ENCODE measurements at places on chromosomes 13 and 19. TPM values are rescaled to one million over a fixed set of nuclear protein-coding genes. Genes with fewer than 3 reads are reported as not detected.

- no peak for DNase-seq
Measured at GRCh38 chr13:26606631-26607030, 49.1 kb downstream of the WASF3 start.

The KDELR1 gene
- total RNA-seq, result 63.8 TPM

- DNase-seq, result no peak
Measured at GRCh38 chr13:78609464-78610205, 6.3 kb upstream of the POU4F1 start.

GRCh38 chr13:49410477-49410876, 33.4 kb downstream of the CAB39L start:
- DNase-seq, result no peak

- DNase-seq, result no peak
Measured at GRCh38 chr19:814152-815078, 7.3 kb downstream of the PLPPR3 start.

GRCh38 chr19:42290523-42291434, 11.2 kb upstream of the PRR19 start:
- DNase-seq, result peak; percentile 60

The KCNJ14 gene
- total RNA-seq, result 3.3 TPM

- no peak for DNase-seq
Measured at GRCh38 chr13:40968416-40969000, 50.6 kb downstream of the ELF1 start.

The LIPE gene
- total RNA-seq, result 23.0 TPM

- DNase-seq, result no peak
Measured at GRCh38 chr19:2867025-2867991, at the start of gene ZNF556. ZNF556 (plus strand) TSS chr19:2867335; CDS start chr19:2867422, 87 bp downstream.

GRCh38 chr19:15810335-15810734, 5.1 kb downstream of the OR10H1 start:
- DNase-seq, result no peak

DNA sequence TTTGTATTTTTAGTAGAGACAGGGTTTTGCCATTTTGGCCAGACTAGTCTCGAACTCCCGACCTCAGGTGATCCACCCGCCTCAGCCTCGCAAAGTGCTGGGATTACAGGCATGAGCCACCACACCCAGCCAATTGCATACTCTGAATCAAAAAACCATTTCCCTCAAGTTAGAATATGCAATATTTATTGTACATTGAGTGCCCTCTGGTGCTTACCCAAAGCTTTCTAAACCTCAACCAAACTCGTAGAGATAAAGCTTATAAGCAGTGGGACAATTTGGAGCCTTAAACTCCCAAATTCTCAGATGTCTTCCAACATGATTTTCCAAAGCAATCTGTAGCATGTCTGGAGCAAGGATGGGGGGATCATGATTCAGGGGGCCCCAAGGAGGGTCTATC, 22.4 kb downstream of the RFXAP start:
- DNase-seq, result no peak

GRCh38 chr19:6873708-6874431, 13.5 kb upstream of the ADGRE1 start:
- DNase-seq, result no peak

The ERCC1 gene
- total RNA-seq, result 86.2 TPM

GRCh38 chr13:97477844-97478243, 43.9 kb downstream of the RAP2A start:
- DNase-seq, result no peak

DNA sequence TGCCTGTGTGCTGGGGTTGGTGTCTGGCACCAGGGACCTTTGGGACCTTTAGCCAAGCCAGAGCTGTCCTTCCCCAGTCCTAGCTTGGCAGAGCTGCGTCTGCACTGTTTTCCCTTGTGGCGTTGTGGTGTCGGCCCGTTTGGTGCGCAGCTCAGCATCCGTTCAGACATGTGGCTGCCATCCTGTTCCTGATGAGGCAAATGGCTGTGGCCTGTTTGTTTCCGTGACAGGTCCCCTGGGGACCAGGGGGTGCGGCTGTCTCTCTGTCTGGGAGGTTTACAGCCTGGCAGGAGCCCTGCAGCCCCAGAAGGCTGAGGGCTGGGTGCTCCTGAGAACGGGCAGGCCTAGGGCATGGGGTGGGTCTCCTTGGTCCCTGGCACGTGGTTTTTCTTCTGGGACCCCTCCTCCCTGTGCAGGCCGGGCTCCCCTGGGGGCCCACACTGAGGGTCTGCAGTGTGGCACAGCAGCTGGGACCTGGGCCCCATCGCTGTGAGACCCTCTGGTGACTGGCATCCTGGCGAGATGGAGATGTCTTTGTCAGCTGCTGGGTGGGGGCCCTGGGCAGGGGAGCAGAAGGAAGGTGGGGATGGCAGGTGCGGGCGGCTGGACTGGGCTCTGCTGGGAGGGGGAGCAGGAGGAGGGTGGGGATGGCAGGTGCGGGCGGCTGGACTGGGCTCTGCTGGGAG, 4.0 kb downstream of the SPPL2B start:
- no peak for DNase-seq

DNA sequence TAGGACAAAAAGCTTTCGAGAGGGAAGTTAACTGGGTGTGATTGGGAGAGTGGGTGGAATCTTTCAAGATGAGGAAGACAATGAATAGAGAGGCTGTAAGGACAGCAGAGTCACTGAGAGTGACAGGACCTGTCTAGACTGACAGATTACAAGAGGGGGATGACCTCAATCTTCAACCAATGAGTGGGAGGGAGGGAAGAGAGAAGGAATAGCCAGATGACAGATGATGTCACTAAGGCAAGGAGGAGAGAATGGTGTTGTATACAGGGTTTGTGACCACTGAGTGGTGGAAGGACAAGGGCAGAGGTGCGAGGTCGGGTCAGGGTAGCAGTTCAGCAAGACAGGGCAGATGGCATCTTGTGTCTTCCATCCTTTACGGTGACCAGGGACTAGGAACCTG, 5.8 kb upstream of the ILF3 start:
- DNase-seq, result no peak

- DNase-seq, result peak; percentile 98
Measured at GRCh38 chr19:52140032-52140710, 433 bp upstream of the ZNF616 start.

DNA sequence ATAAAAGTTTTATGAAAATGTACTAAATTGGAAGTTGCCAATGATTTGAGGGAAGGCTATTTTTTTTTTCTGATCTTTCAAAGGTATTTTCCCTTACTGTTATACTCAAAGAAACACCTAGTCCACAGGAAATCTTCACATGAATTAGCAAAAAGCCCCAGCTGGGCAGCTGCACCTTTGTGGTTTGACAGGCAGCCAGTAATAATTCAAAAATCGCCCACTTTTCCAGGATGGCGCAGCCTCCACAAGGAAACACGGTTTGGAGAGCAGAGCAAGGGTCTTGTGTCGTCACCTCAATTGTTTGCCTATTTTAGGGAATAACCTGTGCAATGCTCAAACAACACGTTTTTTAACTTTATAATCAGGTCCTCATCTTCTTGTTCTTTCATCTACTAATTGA, 324.9 kb upstream of the GPC6 start:
- DNase-seq, result no peak

GRCh38 chr19:6161271-6161850, 25.9 kb downstream of the ACSBG2 start:
- DNase-seq, result no peak

The ZNF677 gene
- total RNA-seq, result 2.6 TPM

The PCDH17 gene
- 0.05 TPM for total RNA-seq

GRCh38 chr13:83563499-83563898, 318.8 kb downstream of the SLITRK1 start:
- DNase-seq, result no peak

- no peak for DNase-seq
Measured at GRCh38 chr13:27967203-27967735, 1.8 kb downstream of the CDX2 start.

DNA sequence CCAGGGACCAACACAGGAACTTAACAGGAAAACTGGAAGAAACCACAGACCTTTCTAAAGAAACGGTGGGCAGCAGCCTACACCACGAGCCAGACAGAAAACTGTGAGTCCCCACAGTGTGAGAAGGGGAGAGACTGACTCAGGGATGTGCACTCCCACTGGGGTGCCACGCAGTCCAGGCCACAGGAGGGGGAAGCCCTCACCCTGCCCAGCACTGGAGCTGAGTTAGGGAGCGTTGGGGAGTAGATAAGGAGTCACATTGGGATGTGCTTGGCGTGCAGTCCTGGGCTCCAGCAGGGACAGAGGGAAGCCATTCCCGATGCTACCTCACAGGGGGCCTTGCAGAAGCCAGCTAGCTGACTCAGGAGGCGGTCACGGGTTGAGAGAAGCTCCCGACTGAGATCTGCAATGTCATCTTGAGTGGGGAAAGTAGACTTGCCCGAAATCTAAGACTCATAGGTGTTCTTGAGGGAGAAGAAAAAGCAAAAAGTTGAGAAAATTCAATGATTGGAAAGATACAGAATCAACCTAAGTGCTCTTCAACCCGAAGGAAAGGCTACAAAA, 17.3 kb downstream of the SIGLEC8 start:
- peak; percentile 61 for DNase-seq

DNA sequence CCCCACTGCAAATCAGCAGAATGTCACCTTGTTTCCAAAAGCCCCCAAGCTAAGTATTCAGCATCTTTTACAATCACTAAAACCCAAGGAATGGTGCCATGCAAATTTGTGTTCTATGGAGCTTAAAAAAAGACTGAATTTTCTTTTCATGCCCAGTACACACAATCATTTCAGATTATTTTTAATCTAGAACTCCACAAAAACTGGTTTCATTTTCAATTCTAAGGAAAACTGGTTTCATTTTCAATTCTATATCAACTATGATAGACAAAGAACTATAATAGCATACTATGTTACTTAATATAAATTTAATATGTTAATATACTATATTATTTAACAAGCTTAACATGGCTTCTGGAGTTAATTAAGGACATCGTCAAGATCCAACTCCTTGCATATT, 88.4 kb upstream of the DOCK9 start:
- no peak for DNase-seq

DNA sequence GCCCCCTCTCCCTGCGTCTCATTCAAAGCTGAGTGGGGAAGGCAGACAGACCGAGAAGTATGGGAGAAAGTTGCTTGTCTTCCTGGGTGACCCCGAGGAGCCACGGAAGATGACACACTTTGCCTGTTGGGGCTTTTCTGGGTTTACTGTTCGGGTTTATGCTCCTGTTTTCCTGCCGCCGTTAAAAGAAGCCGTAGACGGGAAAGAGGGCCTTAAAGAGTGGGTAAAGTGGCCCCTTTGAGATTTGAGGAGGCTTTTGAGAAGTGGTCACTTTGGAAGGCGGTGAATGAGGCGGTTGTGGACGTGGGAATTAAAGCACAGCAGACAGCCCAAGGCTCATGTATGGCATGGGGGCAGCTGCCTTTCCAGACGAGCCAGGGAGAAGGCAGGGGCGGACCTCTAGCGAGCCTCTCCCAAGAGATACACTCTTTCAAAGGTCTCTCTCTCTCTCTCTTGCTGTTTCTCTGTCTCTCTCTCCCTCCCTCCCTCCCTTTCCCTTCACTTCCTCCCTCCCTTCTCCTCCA, 493 bp upstream of the LHFPL6 start:
- no peak for DNase-seq

The DAND5 gene
- total RNA-seq, result not detected

DNA sequence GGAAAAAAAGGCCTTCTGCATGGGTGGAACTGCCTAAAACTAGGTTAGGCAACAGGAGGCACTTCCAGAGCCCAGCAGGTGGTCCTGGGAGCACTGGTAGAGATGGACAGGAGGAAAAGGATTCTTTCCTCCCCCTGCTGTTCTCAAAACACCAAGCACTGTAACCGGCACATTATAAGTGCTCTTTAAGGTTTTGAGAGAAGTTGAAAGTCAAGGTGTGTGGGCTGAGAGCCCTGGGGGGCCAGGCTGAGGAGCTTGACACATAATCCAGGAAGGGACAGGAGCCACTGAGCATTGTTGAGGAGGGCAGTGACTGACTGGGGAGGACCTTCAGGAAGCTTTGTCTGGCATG, 32.3 kb downstream of the SPATA13 start:
- no peak for DNase-seq

The B3GNT8 gene
- total RNA-seq, result 0.15 TPM

The SLC10A2 gene
- total RNA-seq, result not detected

DNA sequence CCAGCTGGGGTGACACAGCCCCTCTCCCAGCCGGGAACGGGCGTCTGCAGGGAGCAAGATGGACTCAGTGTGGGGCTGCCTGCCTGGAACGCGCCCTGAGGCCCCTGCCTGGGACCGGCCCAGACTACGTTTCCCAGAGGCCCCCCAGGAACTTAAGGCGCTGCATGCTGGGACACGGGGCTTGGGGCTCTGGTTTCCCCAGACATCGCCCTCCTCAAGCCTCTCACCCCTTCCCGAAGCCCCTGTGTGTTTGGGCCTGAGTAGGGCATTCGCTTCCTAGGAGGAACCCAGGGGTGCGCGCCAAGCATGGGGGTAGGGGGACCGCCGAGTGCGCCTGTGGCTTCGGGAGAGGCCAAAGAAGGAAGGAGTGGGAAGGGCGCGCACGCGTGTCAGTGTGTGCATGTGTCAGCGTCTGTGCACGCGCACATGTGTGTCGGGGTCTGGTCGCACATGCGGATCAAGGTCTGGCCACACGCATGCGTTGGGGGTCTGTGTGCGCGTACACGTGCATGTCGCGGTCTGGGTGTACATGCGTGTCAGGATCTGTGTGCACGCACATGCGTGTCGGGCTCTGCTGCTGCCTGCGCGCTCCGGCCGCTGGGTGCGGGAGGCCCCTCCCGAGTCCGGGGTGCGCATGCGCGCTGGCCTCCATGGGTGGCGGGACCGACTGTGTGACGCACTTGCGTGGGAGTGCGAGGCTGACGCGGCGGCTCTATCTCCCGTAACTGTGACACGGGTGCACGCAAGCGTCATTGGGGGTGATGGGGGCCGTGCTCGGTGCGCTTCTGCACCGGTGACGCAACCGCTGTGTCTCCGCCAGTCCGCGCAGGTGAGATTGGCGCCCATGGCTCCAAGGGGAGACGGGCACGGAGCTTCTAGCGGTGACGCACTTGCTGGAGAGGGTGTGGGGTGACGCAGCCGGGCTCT, 16.2 kb downstream of the ZNF331 start:
- peak; percentile 92 for DNase-seq

The LHB gene
- total RNA-seq, result not detected

The ZNF582 gene
- 1.9 TPM for total RNA-seq

DNA sequence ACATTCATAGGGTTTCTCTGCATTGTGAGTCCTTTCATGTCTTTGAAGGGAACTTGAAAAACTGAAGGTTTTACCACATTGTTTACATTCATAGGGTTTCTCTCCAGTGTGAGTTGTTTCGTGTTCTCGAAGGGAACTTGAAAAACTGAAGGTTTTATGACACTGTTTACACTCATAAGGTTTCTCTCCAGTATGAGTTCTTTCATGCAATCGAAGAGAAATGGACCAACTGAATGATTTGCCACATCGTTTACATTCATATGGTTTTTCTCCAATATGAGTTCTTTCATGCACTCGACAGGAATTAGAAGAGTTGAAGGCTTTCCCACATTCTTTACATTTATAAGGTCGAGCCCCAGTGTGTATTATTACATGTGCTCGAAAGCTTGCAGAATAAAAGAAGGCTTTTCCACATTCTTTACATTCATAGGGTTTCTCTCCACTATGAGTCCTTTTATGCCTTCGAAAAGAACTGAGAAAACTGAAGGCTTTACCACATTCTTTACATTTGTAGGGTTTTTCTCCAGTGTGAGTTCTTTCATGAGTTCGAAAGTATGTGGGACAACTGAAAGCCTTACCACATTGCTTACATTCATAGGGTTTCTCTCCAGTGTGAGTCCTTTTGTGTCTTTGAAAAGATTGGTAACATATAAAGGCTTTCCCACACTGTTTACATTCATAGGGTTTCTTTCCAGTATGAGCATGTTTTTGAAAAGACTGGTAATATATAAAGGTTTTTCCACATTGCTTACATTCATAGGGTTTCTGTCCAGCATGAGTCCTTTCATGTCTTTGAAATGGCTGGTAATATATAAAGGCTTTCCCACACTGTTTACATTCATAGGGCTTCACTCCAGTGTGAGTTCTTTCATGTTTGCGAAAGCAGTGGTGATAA, 20.7 kb downstream of the ZNF14 start:
- no peak for DNase-seq
